ENCODE measurements at places on chromosomes 2 and 18.

GRCh38 chr2:231124838-231125568, at the start of gene HTR2B:
Gene HTR2B, minus strand, starts transcription at chr2:231125042. Its CDS starts 1,278 bp downstream, at chr2:231123764.
- no peak for DNase-seq

DNA sequence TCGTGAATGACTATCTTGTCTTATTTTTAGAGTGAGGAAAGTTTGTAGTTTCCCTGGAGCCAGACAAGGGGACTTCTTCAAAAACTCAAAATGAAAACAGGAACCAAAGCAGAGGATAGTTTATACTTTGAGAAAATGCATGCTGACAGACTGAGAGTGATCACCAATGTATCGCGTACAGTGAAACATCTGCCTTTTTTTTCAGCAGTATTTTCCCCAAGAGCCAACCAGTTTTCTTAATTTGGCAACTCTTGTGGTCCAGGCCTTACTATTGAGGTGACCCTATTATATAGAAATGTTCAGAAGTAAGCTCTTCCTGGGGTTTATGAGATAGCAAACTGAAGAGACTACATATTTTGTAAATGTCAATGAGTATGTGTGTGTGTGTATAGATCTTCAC, 153.7 kb upstream of the VRK2 start:
- DNase-seq, result no peak

DNA sequence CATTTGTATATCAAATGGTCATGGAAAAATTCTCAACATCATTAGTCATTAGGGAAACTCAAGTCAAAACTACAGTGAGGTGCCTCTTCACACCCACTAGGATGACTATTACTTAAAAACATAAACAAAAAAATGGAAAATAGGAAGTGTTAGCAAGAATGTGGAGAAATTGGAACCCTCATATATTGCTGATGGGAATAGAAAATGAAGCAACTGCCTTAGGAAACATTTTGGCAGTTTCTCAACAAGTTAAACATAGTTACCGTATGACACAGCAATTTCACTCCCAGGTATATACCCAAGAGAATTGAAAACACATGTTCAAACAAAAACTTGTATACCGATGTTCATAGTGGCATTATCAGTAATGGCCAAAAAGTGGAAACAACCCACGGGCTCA, 18.1 kb upstream of the CYP26B1 start:
- no peak for DNase-seq

- DNase-seq, result no peak
These were observed 64.5 kb downstream of the ADI1 start for GRCh38 chr2:3454802-3455201.

DNA sequence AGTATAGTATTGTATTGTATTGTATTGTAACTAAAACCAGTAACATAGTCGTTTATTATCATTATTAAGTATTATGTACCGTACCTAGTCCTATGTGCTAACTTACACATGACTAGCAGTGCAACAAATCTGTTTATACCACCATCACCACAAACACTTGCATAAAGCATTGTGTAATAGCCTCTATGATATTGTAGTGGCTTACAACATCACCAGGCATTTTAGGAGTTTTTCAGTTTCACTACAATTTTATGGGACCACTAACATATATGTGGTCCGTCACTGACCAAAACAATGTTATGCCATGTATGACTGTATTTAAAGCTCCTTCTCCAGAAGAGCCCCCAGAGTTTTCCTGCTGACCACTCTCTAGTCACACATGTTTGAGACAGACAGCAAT, 306.2 kb downstream of the SETBP1 start:
- no peak for DNase-seq

- no peak for DNase-seq
These were observed 114.7 kb downstream of the SH3BP4 start for GRCh38 chr2:235066490-235066889.

Measured in T follicular helper cell (primary cell).